Stimulated activated CD8-positive, alpha-beta memory T cell treated with anti-CD3 and anti-CD28 coated beads, Interleukin-2, amount 100 ng/mL, for 48 hours (primary cell): ENCODE measurements at places on chromosomes 6 and 20.

- no peak for DNase-seq
Observed at GRCh38 chr20:37777012-37777950, 83.5 kb downstream of the CTNNBL1 start.

- DNase-seq = no peak
Observed at GRCh38 chr20:20317195-20317594, 50.7 kb upstream of the INSM1 start.

- no peak for DNase-seq
Observed at GRCh38 chr6:129047834-129048233, 164.9 kb downstream of the LAMA2 start.

DNA sequence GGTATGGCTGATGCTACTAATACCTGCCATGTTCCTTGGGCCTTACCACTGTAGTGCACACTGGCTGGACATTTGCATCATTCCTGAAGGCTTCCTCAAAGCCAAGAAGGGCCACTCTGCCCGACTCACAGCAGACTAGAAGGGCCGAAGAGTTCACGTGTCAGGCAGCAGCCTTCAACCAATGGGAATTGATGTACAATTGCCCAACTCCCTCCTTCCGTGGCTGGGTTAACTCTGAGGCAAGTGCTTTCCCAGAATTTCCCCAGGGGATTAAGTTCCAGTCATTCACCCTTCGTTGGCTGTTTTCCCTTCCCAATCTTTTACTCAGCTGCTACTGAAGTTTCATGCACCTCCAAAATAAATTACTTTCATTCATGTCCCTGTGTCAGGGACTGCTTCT is 29.8 kb downstream of the PSMB9 start:
- DNase-seq = no peak

- DNase-seq = no peak
Observed at GRCh38 chr20:2741463-2741862, 48.9 kb downstream of the EBF4 start.

- DNase-seq = no peak
Observed at GRCh38 chr6:147063469-147064031, 140.7 kb upstream of the STXBP5 start.

GRCh38 chr20:40521962-40522361 is 167.1 kb downstream of the MAFB start:
- no peak for DNase-seq

- DNase-seq = no peak
Observed at GRCh38 chr6:106628658-106629102, 618 bp downstream of the RTN4IP1 start.

GRCh38 chr20:64260239-64260638 is 4.7 kb downstream of the PCMTD2 start:
- DNase-seq = no peak

- no peak for DNase-seq
Observed at GRCh38 chr20:20012541-20012940, 4.6 kb upstream of the NAA20 start.

DNA sequence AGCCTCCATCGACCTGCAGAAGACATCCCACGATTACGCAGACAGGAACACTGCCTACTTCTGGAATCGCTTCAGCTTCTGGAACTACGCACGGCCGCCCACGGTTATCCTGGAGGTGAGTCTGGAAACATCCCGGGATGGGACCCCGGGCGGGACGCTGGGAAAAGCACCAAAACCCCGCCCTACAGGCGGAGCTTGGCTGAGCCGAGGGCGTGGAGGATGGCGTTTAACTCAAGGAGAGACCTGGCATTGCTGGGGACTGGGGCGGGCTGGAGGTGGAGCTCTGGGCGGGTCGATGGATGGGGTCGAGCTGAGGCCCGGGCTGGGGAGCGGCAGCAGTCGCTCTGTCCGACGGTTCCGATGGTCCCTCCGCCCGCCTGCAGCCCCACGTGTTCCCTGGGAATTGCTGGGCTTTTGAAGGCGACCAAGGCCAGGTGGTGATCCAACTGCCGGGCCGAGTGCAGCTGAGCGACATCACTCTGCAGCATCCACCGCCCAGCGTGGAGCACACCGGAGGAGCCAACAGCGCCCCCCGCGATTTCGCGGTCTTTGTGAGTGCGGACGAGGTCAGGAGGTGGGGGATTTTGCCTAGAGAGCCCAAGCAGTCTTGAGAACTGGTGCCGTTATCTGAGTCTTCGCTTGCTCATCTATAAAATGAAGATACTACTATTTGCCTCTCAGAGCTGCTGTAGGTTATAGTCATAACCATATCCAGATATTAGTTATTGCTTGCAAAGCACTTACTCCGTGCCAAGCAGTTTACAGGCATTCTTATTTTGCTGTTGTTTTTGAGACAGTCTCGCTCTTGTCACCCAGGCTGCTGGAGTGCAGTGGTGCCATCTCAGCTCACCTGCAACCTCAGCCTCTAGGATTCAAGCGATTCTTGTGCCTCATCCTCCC is 3.8 kb downstream of the SPAG4 start:
- DNase-seq = peak; percentile 66

GRCh38 chr6:114042267-114043016 is 71.5 kb upstream of the HDAC2 start:
- no peak for DNase-seq

- DNase-seq = no peak
Observed at GRCh38 chr6:116629563-116629981, 13.3 kb downstream of the RSPH4A start.

GRCh38 chr6:150198532-150198931 is 55.7 kb downstream of the PPP1R14C start:
- no peak for DNase-seq

- no peak for DNase-seq
Observed at GRCh38 chr20:38880952-38881735, 45.1 kb upstream of the FAM83D start.

DNA sequence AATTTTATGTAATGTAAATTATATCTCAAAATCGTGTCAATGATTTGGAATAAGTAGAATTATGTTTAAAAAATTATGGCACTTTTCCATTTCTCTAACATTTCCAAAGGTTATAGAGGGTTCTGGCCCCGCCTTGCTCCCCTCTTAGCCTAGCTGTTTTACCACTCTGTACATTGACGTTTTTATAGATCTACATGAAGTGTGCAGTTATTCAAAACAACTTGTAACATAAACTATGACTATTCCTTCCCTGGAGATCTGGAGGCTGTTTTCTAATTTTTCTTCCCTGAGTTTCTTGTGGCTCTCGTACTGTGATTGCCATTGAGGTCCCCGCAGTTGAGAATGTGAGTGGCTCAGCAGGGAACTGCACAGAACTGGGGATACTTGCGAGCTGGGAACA is 48.4 kb downstream of the IYD start:
- DNase-seq = no peak

DNA sequence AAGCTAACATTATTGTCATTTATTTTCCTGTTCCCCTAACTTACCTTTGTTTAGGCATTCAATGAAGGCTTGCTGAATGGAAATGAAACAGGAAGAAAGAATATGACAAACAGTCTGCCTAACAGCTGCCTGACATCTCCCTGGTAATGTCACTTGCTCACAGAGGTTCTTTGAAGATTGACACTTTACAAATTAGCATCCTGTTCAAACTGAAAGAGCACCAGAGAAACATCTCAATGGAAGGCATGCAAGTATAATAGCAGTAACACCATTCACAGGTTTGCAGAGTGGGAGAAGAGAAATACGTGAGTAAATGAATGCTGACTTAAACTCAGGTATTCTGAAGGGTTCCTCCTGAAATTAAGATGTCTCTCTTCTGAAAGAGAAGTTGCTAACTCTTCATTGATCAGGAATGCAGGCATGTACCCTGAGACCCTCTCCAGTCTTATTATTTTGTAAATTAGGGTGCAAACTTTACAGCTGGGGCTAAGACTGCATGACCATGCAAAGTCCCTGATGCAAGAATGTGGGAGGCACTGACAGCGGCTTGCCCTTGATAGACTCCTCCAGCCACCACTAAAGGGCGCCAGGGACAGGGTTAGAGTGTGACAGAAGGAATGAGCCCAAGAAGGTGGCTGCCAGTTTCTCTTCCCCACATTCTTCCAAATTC is 1.3 kb upstream of the SMLR1 start:
- DNase-seq = no peak

DNA sequence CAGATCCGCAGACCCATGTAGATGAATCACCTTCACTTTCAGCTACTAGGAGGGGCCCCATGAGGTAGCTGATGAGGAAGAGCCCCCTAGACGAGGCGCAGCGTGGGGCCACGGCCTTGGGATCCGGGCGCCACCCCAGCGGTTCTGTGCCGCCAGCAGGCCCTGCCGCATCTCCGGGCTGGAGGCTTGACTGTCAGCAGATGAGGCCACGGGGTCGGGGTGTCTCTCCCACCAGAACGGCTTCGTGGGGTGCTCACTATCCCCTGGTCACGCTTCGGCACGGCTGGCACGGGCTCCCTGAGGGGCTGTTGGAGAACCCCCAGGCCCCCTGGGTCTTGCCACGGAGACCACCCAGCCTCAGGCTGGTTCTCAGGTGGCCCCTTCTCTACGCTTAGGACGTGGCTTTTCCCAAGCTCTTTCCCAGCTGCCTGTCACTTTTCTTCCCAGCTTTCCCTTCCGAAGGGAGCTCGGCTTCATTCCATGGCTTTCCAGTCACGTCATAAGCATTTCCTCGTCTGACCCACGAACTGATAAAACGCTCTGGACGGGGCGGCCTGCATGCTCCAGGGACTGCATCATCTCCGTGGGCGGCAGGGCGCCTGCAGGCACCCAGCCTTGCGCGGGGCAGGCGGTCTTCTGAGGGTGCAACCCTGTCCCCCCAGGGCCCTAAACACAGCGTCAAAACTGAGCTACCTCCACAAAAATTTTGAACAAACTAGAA is 85.9 kb downstream of the THBS2 start:
- DNase-seq = no peak

DNA sequence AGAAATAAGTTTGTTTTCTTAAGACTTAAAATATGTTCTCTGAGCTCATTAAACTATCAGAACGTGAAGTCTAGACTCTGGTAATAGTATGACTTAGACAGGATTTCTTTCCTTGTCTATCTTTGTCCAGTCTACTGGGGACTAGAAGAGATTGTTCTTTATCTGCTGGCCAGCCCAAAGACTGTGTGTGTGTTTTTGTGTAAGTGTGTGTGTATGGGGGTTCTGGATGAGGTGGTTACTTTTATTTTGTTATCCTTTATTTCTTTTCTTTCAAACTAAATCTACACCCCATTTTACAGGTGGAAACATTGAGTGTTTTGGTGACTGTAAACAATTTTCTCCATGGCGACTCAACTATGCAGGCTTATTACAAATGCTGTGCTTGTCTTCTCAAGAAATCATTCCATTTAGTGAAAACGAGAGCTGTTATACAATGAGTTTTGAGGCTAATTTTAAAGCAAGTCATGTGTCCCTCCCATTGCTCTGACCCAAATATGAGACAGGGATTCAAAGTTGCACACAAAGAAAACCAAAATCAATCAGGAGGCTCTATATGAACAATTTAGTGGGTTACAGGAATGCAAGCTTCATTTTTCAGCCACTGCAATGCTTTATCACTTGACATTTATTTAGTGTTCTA is 97.6 kb downstream of the ELOVL5 start:
- no peak for DNase-seq

- DNase-seq = no peak
Observed at GRCh38 chr6:14206391-14206790, 88.8 kb downstream of the CD83 start.

GRCh38 chr6:142184307-142184706 is 37.2 kb downstream of the VTA1 start:
- DNase-seq = no peak

GRCh38 chr6:42988486-42989020 is 4.2 kb downstream of the PPP2R5D start:
- no peak for DNase-seq

- DNase-seq = no peak
Observed at GRCh38 chr6:82740072-82740471, 325.6 kb downstream of the UBE3D start.

DNA sequence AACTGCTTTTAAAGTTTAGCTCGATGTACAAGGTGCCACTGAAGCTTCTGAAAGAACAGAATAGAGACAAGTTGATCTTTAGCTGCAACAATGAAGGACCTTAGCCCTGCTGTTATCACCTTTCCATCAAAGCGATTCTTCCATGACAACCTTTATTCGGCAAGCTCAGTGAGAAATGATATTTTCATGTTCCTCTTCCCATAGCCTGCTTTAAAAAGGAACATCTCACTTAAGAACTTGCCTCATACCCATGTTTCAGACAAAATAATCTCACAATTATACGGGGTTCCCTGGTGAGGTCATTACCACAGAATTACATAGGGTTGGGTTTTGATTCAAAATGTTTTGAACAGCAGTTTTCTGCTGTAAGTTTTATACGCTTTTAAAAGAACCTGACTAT is 264.2 kb downstream of the THBS2 start:
- no peak for DNase-seq

DNA sequence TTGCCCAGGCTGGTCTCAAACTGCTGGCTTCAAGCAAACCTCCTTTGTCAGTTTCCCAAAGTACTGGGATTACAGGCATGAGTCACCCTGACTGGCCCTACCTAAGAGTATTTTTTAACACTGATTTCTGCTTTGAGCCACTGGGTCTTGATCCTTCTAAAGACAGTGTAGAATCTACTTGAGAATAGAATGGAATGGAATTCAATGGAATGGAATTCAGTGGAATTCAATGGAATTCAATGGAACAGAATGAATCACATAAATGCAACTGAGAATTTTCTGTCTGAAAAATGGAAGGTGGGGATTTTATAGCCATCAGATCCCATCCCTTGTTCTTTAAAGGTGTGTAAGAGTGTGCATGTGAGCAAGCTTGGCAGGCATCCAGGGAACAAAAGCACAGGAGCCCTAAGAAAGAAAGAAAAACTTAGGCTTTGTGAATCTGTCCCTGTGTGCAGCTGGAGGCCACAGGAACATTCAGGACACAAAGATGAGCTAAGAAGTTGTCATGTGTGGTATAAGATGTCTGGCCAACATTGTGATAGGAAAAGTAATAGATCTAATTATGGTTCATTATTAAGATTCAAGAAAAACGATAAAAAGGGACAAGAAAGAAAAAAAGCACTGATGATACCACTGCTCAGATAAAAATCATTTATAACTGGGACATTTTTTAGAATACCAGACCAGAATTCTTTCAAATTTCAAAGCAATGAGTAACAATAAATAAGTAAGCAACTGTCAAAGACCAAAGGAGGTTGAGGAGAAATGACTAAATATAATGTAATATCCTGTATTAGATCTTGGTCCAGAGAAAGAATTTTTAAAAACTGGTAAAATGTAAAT is 681.0 kb upstream of the GJE1 start:
- DNase-seq = no peak

DNA sequence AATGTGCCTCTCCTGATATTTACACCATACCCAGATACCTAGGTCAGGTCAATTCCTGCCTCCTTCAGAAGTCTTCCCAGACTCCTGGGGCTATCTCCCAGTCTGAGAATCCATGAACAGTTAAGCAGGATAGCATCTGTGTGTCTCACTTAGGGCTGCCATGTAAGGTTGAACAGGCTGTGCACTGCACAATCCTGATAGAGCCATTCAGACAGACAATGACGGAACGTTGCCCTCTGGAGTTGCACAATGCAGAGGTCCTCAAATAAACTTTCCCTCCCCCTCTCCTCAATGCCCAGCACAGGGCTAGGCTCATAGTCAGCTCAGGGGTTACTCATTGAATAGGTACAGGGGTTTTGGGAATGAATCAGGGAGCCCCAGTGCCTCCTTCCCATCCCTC is 89.7 kb downstream of the CD40 start:
- DNase-seq = no peak

GRCh38 chr6:150297327-150298029 is 71.3 kb upstream of the IYD start:
- DNase-seq = no peak
